Omental fat pad (tissue), 4 donors: ENCODE measurements at places on chromosomes 7 and 10.

GRCh38 chr7:110442381-110442837 is 648.5 kb upstream of the LRRN3 start:
- DNase-seq, result no peak

- DNase-seq, result no peak
Observed at GRCh38 chr10:92839191-92840085, 8.9 kb upstream of the EXOC6 start.

DNA sequence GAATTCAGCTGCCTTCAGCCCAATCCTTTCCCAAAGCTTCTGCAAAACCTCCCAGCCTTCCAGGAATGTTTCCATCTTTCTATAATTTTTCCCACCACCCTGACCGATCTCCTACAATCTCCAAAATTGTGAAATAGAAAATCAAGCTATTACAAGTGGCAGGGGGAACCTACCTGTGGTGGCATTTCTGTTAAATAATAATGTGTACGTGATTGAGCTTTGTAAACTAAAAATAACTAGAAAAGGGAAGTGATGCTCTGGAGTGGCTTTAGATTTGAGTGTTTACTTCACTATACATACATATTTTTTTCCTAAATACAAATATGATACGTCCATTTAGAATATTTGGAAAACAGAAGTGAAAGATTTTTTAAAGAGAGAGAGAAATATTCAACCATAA is 593.6 kb downstream of the GRM8 start:
- DNase-seq, result no peak

GRCh38 chr10:78806681-78807221 is 262.0 kb upstream of the ZMIZ1 start:
- no peak for DNase-seq

DNA sequence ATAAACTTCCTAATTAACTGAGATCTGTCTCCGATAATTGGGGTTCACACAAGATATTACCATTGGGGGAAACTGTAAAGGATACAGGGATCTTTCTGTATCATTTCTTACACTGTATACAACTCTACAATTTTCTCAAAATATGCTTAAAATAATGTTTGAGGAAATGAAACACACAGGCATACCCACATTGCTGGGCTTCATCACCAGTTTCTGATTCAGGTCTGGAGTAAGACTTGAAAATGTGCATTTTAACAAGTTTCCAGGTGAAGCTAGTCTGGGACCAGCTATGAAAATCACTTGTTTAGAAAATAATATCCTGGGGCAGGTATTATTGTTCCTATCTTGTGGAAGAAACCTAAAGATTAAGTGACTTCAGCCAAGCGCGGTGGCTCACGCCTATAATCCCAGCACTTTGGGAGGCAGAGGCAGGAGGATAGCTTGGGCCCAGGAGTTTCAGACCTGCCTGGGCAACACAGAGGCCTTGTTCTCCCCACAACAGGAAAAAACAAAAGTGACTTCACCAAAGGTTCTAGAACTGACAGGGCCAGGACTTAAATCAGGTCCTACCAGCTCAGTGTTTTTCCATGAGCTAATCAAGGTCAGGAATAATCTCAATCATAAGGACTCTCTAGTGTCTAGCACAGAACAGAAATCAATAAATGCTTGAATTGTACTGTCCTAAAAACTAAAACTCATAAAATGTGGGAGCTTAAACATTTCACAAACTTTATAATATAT is 12.6 kb downstream of the TOMM7 start:
- no peak for DNase-seq

DNA sequence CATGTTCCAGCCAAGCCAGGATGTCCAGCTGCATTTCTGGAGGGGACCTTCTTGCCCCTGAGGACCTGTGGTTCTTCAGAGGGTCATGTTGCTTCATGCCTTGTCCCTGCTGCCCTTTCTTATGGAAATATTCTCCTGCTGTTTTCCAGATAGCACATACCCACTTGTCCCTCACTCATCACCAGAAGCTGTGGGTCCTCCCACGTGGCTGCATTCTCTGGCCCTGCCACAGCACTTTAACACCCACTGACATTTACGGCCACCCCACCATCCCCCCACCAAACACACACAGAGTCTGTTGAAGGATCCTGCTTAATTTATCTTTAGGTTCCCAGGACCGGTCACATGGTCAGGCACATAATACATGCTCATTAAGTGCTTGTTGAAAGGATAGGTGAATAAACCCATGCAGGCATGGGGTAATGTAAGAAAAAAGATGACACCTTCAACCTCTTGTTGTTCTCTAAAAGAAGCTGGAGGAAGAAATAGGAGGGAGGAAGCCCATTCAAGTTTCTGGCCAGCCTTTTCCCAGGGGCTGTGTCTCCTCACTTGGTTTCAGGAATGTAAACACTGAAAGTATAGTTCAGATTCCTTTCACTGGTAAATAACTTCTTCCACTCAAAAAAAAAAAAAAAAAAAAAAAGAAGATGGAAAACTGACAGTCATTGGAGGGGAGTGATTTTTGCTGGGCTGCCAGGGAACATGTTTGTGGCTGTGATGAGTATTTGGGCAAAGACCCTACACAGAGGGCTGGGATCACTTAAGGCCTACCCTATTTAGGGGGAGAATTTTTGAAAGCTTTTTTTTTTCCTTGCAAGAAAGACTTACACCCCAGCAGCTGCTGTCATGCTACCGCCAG is 19.8 kb upstream of the BMPER start:
- no peak for DNase-seq

DNA sequence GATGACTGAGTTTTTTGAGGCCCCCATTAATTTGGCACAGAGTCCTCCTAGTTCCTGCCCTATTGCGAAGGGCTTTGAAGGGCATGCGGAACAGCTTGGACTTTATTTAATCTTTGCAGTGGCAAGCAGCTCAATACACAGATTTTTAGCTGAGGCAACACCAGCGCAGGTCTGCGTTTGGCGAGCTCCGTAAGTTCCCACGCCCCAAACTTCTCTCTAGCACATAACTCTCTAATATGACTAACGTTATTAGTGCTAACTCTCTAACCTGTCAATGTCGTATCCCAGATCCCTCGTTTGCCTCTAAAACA is 366 bp upstream of the TAF3 start:
- no peak for DNase-seq

DNA sequence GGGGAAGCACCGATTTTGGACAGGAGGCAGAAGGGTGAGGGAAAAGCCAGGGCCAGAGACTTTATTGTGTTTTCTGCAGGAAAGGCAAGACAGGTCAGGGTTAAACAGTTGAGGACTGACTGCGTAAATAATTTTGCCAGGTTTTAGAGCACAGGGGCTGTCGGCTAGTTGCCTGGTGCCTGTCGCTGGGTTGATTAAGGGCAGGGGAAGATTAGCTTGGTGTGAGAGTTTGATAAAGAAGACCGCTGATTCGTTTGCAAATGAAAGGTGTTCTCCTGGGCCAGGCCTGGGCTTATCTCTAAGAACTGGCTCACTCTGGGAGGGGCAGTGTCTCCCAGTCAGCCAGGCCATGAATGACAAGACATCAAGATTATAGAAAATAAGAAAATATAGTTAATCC is 75.6 kb downstream of the SLC37A3 start:
- DNase-seq, result no peak

DNA sequence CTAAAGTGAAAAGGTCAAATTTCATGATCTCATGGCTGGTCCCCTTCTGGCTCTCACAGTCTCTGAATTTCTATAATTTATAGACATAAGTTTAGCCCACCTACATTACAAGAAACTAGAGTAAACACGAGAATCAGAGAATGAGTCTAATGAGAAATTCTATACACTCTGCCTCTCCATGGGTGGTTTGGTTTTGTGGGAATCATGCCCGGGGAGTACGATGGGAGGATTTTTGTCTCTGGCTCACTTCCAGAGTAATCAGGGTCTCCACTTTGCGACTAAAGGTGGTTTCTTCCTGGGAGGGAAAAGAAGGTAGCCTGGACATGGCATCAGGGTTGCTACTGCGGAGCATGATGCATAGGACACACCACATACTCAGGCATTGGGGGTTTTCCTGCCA is 69.7 kb downstream of the MRC1 start:
- DNase-seq, result no peak

DNA sequence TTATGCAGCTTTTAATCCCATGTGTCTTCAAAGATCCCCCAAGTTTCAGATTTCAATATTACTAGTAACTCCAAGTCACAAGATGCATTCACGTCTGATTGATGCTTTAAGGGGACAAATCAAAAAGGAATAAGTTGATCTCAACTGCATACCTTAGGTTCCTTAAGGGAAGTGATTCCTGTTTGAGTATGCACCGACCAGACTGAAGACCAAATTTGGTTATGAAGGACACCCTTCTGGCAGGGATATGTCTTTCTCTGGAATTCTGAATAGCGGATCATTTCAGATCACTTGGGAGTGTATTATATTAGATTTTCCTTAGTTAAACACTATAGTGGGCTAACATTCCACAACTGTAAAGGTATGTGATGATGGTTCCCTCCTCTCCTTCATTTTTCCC is 4.3 kb downstream of the KIF5B start:
- DNase-seq, result no peak

DNA sequence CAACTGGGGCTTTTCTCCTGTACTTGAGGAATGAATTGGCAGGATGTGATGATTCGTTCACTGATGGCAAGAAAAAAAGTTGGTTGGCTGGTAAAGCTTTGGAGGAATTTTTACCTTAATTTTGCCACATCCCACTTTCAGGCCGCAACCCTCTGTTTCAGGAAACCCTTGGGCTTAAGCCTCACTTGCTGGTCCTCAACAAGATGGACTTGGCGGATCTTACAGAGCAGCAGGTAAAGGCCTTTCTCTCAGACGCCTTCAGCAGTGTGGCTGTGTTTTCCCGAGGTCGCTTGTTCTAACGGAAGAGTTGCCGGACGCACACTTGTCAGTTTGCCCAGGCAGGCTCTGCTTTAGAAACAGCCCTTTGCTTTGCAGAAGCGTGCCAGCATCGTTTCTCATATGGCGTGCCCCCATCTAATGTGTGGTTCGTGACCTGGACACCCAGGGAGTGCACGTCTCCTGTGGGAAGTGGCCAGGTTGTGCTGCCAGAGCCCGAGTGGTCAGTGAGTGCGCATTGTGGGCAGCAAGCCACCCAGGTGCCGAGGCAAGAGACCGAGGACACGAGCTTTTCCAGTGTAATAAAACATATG is 2.2 kb downstream of the MTG1 start:
- no peak for DNase-seq

- DNase-seq, result no peak
Observed at GRCh38 chr7:102287111-102287980, 678 bp downstream of the SH2B2 start.

GRCh38 chr10:128998101-128998805 is 468.8 kb upstream of the MGMT start:
- no peak for DNase-seq

GRCh38 chr10:32948451-32948850 is 9.6 kb downstream of the ITGB1 start:
- no peak for DNase-seq

DNA sequence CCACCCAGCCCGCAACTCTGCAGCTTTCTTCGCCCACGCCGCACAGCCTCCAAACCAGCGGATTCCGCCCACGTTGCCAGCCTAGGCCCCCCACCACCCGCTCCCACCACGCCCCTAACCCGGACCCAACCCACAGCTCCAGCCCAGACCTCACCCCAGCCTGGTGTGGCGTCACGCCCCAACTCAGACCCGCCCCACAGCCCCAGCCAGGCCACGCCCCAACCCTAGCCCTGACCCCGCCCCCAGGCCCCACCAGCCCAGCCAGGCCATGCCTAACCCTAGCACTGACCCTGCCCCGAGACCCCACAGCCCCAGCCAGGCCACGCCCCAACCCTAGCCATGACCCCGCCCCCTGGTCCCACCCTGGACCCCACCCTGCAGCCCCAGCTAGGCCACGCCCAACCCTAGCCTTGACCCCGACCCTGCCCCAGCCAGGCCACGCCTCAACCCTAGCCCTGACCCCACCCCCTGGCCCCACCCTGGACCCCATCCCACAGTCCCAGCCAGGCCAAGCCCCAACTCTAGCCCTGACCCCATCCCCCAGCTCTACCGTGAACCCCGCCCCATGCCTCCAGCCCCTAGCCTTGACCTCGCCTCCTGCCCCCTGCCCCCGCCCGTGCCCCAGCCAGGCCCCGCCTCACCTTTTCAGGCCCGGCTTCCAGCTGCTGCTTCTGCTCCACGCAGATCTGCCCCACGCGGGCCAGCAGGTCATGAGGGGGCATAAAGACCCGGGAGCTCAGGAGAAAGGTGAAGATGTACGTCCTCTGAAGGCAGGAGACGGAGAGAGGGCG is 64.0 kb downstream of the RASGEF1A start:
- DNase-seq, result peak; percentile 22

DNA sequence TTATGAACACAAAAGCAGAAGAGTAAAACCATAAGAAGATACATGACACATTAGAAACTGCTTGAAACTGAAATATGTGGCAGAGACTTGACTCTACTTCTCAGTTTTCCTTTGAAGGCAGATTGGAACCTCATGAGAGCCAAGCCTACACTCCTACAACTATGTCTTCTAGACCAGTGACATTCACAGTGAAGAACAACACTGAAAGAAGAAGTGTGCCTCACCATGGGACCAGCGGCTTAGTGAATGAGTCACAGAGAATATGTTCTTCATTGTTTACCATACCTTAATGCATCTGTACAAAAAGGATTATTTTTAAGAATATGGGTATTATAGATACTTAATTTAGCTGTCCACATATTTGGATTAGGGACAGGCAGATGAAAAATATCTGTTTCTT is 248.3 kb downstream of the CDC14C start:
- no peak for DNase-seq

GRCh38 chr10:96835899-96836298 is 3.8 kb downstream of the LCOR start:
- no peak for DNase-seq

DNA sequence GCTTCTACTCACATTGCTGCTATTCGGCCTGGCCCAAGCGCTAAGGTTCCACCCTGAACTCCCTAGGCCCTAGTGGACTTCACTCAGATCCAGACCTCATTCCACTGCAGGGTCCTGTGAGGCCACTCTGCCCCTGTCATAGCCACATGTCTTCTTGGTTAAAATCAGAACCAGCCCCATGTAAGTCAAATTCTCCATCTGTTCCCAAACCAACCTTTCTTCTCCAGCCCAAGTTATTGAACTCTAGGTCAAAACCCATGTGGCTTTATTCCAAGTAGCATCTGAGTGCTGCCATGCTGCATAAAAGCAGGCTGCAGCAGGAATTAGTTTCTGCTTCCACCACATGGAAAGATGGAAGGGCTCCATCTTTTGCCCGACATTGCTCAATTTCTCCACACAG is 281.2 kb downstream of the SNX13 start:
- no peak for DNase-seq

GRCh38 chr7:131564640-131565039 is 8.2 kb upstream of the PODXL start:
- no peak for DNase-seq

DNA sequence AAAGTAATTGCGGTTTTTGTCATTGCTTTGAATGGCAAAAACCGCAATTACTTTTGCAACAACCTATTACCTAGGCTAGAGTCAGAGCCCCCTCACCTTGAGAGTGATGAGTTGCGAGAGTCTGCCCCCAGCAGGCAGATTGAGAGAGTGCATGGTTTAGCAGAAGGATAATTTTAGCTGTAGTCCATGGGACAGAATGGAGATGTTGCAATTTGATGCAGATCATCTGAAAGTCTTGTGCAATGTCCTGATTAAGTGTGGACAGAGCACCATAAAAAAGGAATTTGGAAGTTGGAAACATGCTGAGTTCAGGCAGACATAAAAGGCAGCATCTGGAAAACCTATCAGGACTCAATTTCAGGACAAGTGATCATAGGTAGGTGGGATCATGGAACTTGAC is 48.7 kb downstream of the GPR141 start:
- no peak for DNase-seq
